ENCODE measurements at places on chromosomes 7 and 10.
A peak's percentile ranks its signal among the peaks of the same experiment; 100 is the strongest.

DNA sequence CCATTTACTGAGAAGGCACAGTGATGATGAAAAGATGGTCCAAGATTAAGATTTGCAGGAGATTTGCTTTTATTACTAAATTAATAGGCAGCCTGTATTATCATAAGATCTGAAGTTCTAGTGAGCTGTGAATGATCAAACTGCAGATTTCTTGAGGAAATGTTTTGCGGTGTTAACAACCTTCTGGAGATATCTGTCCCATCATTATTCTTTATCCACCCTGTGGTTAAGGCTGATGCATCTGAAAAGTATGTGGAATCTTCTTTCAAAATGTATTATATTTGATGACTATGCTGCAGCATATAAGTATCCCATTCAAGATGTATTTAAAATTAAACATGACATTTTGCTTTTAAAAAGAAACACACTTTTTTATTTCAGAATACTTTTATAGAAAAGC, 150.3 kb downstream of the POLR1F start:
- no peak for DNase-seq

- DNase-seq: no peak
Observed at GRCh38 chr7:12092499-12093130, 118.5 kb upstream of the TMEM106B start.

DNA sequence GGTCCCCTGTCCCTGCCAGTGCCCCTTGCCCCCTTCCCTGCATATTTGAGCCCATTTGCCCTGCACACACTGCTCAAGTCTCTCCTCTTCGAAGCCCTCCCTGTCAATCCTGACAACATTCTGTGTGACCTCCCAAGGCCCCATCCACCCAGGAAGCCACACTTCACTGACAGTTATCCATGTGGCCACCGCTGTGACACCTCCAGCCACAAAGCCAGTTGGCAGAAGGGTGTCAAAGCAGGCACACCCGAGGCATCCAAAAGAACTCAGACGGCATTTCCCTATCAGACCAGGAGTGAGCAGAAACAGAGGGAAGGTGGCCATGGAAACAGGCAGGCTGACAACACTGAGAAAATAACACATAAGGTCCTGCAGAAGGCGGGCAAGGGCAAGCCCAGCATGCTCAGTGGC, 4.6 kb downstream of the POLM start:
- DNase-seq: no peak

DNA sequence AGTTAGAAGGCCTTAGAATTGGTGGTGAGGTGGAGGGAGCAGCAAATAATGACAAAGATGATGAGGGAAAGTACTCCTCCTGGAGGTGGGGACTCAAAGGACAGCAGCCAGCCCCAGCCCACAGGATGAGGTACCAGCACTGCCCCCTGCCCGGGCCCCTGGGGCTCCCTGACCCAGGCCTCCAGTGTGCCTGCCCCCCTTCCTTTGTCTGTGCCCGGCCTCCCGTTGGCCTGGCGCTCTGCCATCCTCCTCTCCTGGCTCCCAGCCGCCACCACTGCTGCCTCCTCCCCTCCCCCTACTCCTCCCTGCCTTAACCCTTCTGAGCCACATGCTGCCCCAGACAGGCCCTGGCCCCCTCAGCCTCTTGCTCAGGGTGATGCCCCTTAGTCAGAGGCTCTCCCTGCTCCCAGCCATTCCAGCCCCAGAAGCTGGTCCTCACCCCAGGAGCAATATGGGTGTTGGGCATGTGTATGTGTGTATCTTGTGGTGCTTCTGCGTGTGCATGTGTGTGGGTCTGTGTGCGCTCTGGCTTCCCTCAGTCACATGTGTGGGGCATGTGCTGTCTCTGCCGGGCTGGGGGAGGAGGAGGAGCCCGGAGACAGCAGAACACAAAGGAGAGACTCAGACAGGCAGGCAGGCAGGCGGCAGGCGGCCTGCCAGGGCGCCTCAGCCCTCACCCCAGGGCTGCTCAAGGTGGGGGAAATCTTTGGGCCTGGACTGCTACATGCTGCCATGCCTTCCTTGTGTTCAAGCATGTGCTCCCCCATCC, 2.6 kb downstream of the LDB1 start:
- peak; percentile 56 for DNase-seq

GRCh38 chr10:132832186-132832969, 46.4 kb upstream of the NKX6-2 start:
- DNase-seq: no peak

- DNase-seq: no peak
Observed at GRCh38 chr7:46244757-46245156, 323.7 kb upstream of the IGFBP3 start.
